ENCODE measurements at places on chromosomes 11 and 22. TPM values are rescaled to one million over a fixed set of nuclear protein-coding genes. Genes with fewer than 3 reads are reported as not detected.

GRCh38 chr22:48098243-48098920 lies 1335.9 kb downstream of the TBC1D22A start:
- DNase-seq, result no peak

DNA sequence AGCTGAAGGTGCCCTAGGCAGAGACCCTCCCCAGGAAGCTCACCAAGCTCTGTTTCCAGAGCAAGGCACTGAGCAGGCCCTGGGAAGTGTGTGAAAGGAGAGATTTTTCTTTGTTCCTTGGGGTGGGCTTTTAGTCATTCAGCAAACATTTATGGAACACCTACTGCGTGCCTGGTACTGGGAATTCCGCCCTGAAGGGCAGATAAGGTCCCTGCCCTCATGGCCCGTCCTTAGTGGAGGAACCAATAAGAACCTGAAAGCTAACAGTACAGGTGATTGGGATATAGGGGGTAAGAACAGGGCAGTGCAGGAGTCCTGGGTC lies 3.9 kb downstream of the TMEM134 start:
- DNase-seq, result no peak

DNA sequence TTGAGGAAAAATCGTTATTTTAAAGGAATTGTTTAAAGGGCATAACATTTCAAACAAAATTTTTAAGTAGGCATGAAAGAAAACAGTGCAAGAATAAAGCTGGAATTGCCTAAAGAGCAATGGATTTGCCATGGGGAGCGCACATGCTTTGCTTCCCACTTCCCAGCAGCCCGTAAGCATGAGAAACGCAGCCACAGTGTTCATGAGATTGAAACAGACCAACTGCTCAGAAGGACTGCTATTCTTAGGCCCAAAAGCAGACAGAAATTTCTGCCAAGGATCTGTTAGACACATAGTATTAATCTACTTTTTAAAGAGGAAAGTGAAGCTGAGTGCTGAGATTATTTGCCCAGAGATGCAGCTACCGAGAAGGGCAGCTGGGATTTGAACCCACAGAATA lies 34.2 kb upstream of the TSKU start:
- no peak for DNase-seq

DNA sequence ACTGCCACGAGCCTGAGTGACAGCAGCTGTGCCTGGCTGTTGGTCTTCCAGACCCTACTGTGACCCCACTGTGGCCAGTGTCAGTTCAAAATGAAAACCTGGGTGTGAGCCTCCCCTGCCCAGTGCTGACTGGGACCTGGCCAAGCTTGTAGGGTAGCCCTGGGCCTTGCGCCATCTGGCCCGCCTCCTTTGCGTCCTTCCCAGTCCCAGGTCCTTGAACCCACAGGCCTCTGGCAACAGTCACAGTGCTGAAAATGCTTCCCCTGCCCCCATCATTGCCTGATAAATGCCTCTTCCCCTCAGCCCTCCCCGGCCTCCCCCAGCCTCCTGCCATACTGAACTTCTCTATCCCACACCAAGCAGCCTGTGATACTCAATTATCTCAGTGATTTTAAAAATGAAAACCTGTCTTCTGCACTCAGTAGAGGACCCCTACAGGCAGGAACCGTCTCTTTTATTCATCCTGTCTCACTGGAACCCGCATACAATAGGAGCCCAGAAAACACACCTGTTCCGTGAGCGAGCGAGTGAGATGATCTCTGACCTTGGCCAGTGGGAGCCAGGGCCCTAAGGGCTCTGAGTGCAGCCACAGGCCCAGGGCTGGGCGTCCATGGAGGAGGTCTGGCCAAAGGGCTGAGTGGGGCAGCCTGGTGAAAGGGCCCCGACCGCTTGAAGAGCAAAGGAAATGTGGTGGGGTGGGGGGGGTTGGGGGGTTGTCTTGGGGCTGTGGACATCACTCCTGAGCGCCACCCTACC lies 49.7 kb upstream of the TTLL12 start:
- DNase-seq, result no peak

DNA sequence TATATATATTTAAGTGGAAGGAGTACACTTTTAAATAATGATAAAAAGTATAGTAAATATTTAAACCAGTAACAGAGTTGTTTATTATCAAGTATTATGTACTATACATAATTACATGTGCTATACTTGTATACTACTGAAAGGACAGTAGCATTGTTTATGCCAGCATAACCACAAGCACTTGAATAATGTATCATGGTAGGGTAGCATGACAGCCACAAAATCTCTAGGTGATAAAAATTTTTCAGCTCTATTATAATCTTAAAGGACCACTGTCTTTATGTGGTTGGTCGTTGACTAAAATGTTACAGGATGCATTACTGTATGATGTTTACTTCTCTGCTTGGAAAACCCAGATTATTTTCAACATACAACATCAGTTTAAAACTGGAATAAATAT lies 349.2 kb downstream of the CASP12 start:
- DNase-seq, result no peak

Gene MRGPRX4
- not detected for total RNA-seq

Gene OVCH2
- total RNA-seq, result 17.7 TPM

Gene DDI1
- not detected for total RNA-seq

Gene LMO2
- total RNA-seq, result 20.0 TPM

Gene KRTAP5-8
- total RNA-seq, result 0.32 TPM
